Hematopoietic multipotent progenitor cell treated with erythropoietin and hydrocortisone succinate and interleukin-3 and kit ligand, for 8 days (in vitro differentiated cells): ENCODE measurements at places on chromosomes 4 and X.
A peak's percentile ranks its signal among the peaks of the same experiment; 100 is the strongest.

DNA sequence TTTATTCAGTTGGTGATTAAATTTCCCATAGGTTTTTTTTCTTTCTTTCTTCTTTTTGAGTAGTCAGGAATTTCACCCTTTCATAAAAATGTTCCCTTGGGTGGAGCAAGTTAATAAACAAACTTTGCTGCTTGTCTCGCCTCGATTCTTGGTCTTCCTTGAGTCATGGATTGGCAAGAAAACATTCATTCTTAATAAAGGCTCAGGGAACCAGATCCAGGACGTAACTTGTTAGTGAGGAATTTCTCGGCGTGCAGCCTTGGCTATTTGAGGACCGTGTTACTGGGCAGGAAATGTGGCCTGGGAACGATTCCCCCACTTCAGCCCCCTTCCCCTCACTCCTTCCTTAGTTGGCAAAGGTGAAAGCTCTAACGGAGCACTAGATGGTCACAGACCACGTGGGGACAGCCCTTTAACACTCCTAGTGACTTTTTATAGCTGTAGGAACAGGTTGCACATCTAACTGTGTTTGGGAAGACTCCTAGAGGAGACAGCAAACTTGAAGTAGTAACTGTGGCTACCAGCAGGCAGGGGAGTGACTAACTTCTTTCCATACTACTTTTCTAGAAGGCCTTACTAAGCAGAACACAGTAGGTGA, 106.8 kb downstream of the UCHL1 start:
- no peak for DNase-seq

GRCh38 chr4:86934147-86934770, 552 bp upstream of the AFF1 start:
- DNase-seq, result peak; percentile 49

DNA sequence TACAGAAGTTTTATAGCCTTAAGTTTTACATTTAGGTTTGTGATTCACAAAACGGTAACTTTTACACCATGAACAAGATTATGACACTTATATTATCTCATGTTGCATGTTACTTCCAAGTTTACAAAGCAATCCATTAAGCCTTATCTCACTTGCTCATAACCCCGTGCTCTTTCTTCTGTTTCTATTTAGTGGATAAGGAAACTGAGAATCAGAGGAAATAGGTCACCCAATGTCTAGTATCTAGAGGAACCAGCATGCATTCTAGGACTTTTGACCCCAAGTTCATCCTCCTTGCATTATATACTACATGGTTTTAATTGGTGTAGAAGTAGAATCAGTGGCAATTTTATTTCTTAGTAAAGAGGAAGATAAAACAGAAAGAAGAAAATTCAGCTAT, 67.0 kb upstream of the ANXA3 start:
- peak; percentile 83 for DNase-seq

DNA sequence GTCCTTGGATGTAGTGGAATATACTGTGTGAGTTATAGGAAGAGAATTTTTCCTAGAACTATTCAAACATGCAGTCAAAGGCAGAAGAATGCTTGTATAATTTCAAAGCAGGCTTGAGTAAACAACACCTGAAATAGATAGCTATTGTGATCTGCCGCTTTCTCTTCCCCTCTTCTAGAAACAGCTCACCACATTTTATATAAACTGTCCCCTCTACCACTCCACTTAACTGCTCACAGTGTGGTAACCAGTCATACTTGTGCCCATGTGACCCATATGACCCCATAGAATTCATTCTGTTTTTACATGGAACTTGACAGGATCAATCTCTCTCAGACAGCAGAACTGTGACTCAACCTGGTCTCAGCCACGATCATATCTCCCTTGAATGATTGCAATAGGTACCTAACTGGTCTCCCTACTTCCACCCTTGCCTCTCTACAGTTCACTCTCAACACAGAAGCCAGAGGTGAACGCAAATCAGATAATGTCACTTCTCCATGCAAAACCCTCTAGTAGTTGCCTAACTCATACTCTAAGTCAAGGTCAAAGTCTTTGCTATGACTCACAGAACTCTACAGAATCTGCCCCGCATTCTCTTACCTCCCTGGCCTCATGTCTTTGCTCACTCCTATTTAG, 85.6 kb upstream of the EFHC2 start:
- DNase-seq, result no peak

GRCh38 chrX:49877397-49878101, 1.7 kb upstream of the USP27X start:
- DNase-seq, result no peak

DNA sequence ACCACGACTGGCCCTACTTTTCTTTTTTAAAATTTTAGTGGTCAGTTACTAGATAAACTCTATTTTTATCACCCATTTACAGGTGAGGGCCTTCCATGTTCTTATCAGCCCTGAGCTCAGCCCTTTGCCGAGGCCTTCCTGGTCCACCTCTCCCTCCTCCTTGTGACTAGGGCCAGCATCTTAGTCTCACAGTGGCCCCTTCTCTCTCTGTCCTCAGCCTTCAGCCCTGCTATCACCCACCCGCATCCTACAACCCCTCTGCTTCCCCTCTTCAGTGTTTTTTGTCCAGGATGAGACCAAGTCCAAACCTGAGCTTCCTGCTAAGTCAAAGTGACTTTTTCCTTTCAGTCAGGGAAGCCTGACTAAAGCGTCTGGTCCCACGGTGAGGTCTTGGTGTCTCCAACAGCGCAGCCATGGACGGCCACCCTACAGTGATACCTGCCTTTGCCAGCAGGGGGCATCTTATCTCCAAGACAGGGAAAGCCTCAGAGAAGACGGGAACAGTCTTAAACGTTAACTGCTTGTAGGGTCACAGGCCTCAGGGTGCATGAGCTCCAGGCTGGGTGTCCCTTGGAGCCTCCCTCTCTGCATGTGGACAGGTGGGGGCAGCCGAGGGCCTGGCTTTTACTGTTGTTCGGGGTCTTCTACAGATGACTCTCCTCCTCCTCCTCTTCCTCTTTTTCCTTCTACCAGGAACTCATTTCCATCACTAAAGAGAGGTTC, 11.7 kb upstream of the GAGE10 start:
- DNase-seq, result peak; percentile 66

- peak; percentile 47 for DNase-seq
Measured at GRCh38 chrX:153469811-153470410, 465 bp downstream of the HAUS7 start.

DNA sequence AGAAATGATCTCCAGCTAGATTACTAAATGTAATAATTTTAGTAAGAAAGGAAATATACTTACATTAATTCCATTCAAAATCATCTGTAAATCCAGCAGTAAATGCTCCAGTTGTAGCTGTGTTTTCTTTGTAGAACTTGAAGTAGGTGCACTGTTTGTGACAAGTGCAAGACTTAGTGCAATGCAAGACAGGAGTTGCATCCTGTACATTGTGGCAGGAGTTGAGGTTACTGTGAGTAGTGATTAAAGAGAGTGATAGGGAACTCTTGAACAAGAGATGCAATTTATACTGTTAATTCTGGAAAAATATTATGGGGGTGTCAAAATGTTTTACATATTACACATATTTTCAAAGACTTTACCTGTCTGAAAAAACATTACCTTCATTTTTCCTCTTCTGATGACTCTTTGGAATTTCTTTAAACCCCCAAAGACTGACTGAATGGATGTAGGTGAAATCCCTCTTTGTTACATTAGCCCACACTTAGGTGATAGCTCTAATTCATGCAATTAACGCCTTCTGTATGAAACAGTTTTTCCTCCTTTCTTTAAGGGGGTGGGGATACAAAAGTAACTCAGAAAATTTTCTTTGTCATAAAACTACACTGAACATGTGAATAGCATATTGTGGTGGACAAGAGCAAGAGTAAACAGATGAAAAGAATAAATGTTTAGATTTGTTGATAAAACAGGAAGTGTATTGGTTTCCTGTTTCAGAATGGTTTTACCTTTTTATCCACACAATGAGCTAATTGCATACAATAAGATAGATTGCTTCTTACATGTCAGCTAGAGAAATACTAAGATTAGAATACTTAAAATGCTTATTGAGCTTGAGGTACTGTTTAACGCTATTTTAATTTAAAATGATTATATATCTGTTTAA, at the start of gene IL2:
TSS of gene IL2 (minus strand) at position 495 of the 886 bp plus-strand sequence. CDS start at position 210, 285 bp downstream.
- DNase-seq, result no peak

- no peak for DNase-seq
Measured at GRCh38 chr4:145613566-145614232, 5.5 kb upstream of the MMAA start.

DNA sequence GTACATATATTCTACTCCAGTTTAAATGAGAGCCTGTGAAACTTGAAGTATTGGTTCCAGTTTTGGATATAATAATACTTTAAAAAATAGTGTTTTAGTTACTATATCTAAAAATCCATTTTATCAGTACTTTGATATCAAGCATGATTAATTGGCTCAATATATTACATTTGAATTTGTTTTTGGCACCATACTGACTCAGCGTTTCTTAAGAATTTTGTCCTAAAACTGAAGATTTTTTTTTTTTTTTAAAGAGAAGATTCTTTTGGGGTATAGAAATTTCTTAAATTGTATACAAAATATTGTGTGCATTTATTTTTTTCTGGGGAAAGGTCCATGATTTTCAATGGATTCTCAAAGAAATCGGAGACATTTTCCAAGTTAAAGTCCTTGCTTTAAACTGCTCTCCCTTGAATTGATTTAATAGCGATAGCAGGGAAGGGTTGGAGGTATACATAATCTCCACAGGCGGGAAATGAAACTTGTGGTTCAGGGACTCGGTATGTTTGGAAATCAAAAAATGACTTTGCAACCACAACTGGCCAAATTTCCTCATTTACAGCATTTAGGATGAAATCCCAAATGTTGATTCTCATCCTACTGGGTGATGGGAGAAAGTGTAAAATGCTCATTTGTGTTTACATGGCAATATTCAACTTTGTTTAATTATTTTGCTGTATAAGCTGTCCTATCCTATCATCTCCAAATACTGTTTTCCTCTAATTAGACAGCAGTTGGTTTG, 62.3 kb downstream of the TMA16 start:
- no peak for DNase-seq

- DNase-seq, result no peak
Measured at GRCh38 chr4:23819041-23819511, 70.8 kb downstream of the PPARGC1A start.
